ENCODE measurements at places on chromosomes 7 and 10. TPM values are rescaled to one million over a fixed set of nuclear protein-coding genes. Genes with fewer than 3 reads are reported as not detected.

Gene CHST15
- 9.5 TPM for total RNA-seq

Gene SPDYE9
- not detected for total RNA-seq

Gene CDHR3
- 0.74 TPM for total RNA-seq

Gene ASIC3
- total RNA-seq = 0.12 TPM

Gene REEP3
- 21.6 TPM for total RNA-seq

Gene STEAP2
- total RNA-seq = 5.2 TPM

Gene UCN3
- not detected for total RNA-seq

Gene SPACDR
- total RNA-seq = 1.6 TPM

Gene LUC7L2
- total RNA-seq = 60.2 TPM

Gene MOGAT3
- not detected for total RNA-seq

Gene RHBDD2
- 24.0 TPM for total RNA-seq

Gene UPK3B
- total RNA-seq = not detected

Gene TAS2R3
- 0.17 TPM for total RNA-seq

Gene MYO1G
- 0.34 TPM for total RNA-seq

Gene PTPN20
- total RNA-seq = not detected

Gene PRTFDC1
- 4.9 TPM for total RNA-seq

All from Daoy (cell line).